ENCODE measurements at places on chromosomes 11 and 22.
A peak's percentile ranks its signal among the peaks of the same experiment; 100 is the strongest.

DNA sequence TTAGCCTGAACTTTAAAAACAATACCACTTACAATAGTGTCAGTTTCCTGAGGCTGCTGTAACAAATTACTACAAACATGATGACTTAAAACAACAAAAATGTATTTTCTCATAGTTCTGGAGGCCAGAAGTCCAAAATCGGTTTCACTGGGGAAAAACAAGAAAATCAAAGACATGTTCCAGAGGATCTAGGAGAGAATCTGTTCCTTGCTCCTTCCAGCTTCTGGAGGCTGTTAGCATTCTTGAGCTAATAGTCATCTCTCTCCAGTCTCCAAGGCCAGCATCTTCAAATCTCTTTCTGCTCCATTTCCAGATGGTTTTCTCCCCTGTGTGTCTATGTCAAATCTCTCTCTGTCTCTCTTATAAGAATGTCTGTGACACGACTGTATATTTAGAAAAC, 67.6 kb upstream of the TEAD1 start:
- peak; percentile 82 for DNase-seq

DNA sequence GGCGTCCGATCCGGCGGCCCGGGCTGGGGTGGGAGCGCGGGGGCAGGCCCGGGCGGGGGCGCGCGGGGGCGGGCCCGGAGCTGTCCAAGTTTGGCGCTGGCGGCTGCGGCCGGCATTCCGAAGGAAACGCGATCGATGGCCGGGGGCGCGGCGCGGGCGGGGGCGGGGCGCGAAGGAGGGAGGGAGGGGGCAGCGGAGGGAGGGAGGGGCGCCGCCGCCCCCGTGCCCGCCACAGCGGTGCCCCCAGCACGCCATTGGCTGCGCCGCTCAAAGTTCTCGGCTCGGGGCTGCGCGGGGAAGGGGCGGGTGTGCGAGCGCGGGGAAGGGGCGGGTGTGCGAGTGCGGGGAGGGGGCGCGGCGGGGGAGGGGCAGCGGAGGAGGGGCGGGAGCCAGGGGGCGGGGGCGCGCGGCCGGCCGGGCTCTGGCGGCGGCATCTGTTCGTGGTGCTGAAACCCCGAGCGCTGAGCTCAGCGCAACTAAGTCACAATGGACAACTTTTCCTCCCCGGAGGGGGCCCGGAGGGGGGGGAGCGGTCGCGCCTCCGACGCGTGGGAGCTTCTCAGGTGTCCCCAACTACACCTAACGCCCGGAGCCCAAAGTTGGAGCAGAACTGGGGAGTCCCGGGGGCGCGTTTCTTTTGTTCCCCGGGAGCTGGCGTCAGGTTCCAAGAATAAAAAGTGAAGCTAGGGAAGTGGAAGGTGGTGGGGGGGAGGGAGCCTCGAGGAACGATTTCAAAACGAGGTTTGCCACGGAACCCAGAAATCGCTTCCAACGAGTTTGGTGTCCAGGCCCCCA, 2.2 kb downstream of the PHF21B start:
- peak; percentile 26 for DNase-seq

DNA sequence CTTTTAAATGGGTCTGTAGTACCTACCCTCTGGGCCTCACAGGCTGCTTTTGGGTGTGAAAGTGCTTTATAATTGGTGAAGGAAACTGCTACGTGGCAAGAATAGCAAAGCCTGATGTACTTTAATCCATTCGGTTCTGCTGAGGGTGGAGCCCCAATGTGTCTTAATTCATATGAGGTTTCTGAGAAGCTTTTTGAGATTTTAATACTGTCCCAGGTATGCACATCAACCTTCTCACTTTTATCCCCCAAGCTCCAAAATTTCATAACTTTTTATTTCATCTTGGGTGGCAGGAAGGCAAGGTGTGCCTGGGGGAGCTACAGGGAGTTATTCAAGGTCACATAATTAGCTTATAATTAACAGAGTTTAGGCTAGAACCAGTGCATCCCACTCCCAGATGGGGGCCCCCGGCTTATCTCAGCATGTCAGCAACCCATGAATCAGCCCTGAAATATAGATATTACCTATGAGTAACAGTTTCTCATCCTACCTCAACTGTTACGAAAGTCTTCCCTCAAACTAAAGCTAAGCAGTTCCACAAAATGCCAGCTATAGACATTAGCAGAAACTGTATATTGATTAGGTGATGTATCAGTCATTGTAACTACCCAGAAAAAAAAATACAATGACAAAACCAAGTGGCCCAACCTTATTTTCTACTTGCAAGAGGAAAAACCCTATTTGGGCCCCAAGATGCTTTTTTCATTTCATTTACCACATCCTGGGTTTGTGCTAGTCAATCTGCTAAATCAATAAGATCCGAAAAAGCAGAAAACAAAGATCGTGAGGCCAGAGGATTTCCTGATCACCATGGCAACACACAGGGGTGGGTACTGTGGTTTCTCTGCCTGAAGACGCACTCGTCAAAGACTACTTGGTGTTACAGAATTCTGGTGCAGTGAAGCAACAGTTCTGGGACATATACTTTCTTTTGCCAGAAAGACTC, 26.7 kb downstream of the CD44 start:
- peak; percentile 90 for DNase-seq

DNA sequence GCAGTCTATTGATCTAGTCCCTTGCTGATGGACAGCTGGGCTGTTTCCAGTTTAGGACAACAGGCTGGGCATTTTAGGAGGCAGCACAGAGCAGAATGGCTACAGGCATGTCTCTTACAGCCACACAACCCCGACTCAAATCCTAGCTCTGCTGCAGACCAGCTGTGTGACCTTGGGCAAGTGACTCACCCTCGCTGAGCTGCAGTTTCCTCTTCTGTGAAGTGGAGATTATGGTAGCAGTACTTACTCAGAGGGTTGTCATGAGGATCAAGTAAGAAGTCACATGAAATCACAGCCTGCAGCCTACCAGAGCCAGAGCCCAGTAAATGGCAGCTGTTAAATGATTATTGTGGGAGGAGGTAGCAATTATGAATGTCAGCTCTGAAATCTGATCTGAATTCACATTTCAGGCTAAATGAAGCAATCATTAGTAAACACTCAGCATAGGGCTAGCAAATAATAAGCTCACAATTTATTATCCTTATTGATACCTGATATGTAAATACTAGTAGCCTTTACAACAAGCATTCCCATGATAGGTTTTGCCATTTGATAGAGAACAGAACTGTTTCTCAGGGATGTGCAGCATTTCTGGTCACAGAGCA, 58.9 kb downstream of the MYEOV start:
- peak; percentile 97 for DNase-seq

GRCh38 chr11:5369789-5370188, 13.8 kb upstream of the OR51M1 start:
- peak; percentile 64 for DNase-seq

DNA sequence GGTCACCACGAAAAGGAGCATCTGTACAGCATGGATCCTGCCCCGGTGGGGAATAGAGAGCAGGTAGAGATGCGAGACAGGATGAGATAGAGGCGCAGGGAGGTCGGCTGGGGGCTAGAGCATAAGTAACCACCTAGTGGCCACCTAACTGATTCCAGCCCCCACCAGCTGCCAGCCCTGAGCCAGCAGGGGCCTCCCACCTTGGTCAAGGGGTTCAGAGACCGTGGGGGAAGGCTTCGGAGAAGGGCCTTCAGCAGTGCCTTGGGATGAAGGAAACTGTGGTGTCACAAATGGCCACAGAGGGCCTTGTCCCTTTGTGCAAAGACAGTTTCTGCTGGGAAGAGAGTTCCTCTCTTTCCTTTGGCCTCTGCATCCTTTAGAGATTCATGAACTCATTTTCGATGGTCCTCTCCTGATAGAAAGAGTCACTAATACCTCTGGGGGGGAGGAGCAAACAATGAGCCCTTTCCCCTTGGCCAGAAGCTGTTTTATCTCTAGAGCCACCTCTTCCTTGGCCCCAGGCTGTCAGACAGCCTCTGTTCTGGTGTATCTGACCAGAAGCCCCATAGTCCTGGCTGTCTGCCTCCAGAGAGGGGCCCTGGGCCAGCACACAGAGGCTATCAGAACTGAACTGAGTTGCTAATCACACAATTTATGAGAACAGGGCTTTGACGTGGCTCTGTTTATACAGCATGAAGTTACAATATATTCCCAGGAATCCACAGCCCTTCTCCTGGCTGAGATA, 146.0 kb downstream of the PARVA start:
- DNase-seq: no peak

DNA sequence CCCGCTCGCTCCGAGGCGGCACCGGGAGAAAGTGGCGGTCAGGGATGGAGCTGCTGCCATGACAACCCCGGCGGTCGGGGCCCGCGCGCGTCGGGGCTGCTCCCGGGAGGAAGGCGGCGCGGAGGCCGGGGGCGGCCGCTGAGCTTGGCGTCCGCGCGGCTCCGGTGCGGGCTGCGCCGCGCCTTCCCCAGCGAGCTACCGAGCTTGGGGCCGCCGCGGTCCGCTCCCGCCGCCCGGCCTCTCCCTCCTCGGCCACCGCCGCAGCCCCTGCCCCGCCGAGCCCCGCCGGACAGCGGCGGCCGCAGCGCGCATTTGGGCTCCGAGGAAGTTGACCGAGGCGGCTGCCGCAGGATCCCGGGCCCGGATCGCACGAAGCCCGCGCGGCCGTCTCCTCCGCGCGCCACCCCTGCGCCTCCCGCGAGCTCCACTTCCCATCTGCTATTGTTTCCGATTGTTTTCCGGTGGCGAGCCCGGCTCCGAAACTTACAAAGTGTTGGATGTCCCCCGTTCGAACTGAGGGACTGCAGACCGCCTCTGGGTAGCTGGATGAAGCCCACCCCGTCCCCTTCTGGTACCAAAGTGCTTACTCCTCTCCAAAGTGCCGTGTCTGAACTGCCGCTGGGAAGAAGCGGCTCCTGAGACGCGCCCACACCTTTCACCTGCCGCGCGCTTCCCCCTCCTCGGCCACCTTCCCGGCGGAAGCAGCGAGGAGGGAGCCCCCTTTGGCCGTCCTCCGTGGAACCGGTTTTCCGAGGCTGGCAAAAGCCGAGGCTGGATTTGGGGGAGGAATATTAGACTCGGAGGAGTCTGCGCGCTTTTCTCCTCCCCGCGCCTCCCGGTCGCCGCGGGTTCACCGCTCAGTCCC, 540.3 kb downstream of the NTM start:
- DNase-seq: peak; percentile 69

GRCh38 chr11:72807792-72808191, 6.4 kb upstream of the ATG16L2 start:
- DNase-seq: no peak

DNA sequence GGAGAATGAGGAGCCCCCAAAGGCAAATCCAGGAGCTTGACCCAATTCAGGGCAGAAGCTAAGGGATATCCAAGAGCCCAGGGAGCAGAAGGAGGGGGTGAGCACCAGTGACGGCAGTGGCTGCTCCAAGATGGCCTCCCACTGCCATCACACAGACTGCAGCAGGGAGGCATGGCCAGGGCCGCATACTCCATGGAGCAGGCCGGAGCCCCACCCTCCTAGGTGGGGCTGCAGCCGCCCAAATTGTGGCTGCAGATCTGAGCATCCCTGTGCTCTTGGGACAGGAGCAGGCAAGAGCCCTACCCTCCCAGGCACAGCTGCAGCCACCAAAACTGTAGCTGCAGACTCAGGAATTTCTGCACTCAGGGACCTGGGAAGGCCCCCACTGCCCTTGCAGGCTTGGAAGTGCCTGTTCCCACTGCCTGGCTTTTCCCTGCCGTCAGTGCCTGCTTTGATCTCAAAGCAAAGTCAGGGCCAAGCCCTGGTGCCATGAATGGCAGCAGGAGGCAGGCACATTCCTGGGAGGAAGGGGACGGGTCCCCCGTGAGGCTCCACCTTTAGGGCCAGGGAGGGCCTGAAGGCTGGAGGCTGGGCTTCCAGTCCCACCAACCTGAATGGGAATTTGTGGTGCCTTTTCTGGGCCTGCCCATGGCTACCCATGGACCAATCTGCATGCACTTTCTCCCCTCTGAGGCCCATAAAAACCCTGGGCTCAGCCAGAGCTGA, 10.3 kb upstream of the WNT7B start:
- DNase-seq: no peak

GRCh38 chr11:124301548-124301947, 12.2 kb downstream of the OR8D1 start:
- peak; percentile 54 for DNase-seq

- DNase-seq: no peak
These were observed 54.3 kb upstream of the MYEOV start for GRCh38 chr11:69239641-69240040.
